Effector memory CD4-positive, alpha-beta T cell (primary cell): ENCODE measurements at places on chromosomes 7 and 10.

- no peaks in the 10 kb centered on the region for H3K27me3 ChIP-seq
- no peak overlapping the region for H3K27ac ChIP-seq
These were observed 214.1 kb downstream of the TMEM178B start for GRCh38 chr7:141287936-141288335.

GRCh38 chr7:30697719-30698460 lies 15.6 kb upstream of the CRHR2 start:
- no peak overlapping the region for H3K4me3 ChIP-seq
- H3K36me3 ChIP-seq: no peaks in the 10 kb centered on the region
- no peak overlapping the region for H3K27ac ChIP-seq
- no peak for DNase-seq

- no peaks in the 10 kb centered on the region for H3K4me1 ChIP-seq
- H3K36me3 ChIP-seq: no peaks in the 10 kb centered on the region
- no peak overlapping the region for H3K4me3 ChIP-seq
These were observed 19.4 kb upstream of the TMEM72 start for GRCh38 chr10:44891721-44892120.

DNA sequence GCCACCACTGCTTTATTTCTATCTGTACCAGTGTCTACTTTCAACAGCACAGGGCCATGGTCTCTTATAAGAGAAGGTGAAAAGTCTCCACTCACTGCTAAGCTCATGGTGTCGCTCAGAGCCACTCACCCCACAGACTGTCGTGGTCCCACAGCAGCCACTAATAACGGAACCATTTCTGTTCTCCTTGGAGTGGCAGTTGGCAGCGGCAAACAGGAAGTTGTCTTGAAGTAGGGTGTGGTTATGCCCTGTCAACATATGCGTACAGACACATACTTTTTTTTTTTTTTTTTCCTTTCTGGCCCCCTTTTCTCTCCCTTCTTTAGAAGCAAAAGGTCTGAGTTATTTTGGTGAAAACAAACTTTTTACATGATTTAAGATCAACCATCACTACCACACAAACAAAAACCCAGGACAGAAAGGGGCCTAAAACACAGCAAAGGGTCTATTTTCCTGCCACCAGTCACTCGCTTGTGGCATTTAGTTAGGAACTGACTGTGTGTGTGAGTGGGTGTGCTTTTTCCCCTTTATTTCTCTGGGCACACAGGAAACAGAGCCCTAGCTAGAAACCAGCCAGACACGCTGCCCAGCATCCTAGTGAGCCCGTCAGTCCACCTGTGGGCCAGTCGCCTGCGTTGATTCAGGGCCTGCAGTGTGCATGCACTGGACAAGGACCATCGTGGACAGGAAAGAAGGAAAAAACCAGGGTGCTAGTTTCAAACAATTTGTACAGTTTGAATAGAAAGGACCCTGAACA lies 96.7 kb upstream of the EFCAB10 start:
- peak overlapping the region; percentile 74 for H3K27ac ChIP-seq
- DNase-seq: peak; percentile 60
- peak overlapping the region; percentile 46 for H3K4me3 ChIP-seq
- no peaks in the 10 kb centered on the region for H3K27me3 ChIP-seq
- H3K36me3 ChIP-seq: no peaks in the 10 kb centered on the region
- H3K4me1 ChIP-seq: peaks cover 58% of the 10 kb centered on the region

- no peak for DNase-seq
- no peak overlapping the region for H3K27ac ChIP-seq
- no peaks in the 10 kb centered on the region for H3K4me1 ChIP-seq
- peaks cover 5% of the 10 kb centered on the region for H3K27me3 ChIP-seq
- no peaks in the 10 kb centered on the region for H3K36me3 ChIP-seq
- no peak overlapping the region for H3K4me3 ChIP-seq
These were observed 256.1 kb upstream of the C7orf33 start for GRCh38 chr7:148334441-148334956.

GRCh38 chr10:77940627-77941026 lies 14.1 kb upstream of the DLG5 start:
- H3K4me1 ChIP-seq: no peaks in the 10 kb centered on the region
- H3K36me3 ChIP-seq: no peaks in the 10 kb centered on the region
- H3K27me3 ChIP-seq: no peaks in the 10 kb centered on the region

GRCh38 chr10:49057231-49057880 lies 58.0 kb downstream of the VSTM4 start:
- H3K36me3 ChIP-seq: no peaks in the 10 kb centered on the region
- H3K4me3 ChIP-seq: no peak overlapping the region
- no peak overlapping the region for H3K27ac ChIP-seq
- no peaks in the 10 kb centered on the region for H3K27me3 ChIP-seq
- no peak for DNase-seq
- no peaks in the 10 kb centered on the region for H3K4me1 ChIP-seq

- no peak for DNase-seq
- no peaks in the 10 kb centered on the region for H3K36me3 ChIP-seq
- no peak overlapping the region for H3K4me3 ChIP-seq
These were observed 37.4 kb downstream of the MACROH2A2 start for GRCh38 chr10:70090013-70090412.

GRCh38 chr10:96830511-96831199 lies 1.4 kb upstream of the LCOR start:
- H3K4me3 ChIP-seq: no peak overlapping the region
- H3K36me3 ChIP-seq: no peaks in the 10 kb centered on the region
- peak overlapping the region; percentile 35 for H3K27ac ChIP-seq
- DNase-seq: peak; percentile 70
- peaks cover 15% of the 10 kb centered on the region for H3K4me1 ChIP-seq
- no peaks in the 10 kb centered on the region for H3K27me3 ChIP-seq

DNA sequence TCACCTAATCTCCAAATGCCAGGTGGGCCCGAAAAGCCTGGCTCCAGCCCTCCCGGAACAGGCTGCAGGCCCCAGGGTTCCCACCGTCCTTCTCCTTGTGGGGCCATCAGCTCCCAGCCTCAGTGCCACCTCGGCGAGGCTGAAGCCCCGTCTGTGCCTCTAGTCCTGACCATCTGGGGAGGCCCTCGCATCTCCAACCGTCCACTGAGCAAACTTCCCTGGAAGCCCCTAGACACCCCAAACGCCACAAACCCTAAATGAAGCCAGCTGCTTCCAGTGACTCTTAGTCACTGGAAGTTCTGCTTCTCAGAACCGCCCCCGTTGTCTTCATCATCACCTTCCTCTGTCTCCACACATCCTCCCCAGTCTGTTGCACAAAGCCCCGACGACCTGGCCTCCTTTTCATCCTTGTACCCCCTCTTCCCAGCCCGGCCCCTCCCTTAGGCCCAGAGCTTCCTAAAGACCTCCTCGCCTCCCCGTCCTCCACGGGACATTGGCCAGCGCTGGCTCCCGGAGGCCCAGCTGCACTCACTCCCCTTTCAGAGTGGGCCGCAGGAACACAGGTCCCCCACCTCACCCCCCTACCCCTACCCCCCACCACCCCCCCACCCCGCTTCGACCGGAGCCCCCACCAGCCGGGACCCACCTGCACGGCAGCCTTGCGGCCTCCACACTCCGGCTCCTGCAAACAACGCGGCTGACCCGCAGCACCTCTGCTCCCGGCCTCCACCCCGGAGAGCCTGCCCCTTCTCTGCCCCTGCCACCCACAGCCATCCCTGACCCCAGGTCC lies 1.1 kb upstream of the DIP2C start:
- peaks cover 6% of the 10 kb centered on the region for H3K27me3 ChIP-seq
- H3K4me3 ChIP-seq: no peak overlapping the region
- no peak for DNase-seq
- H3K27ac ChIP-seq: no peak overlapping the region

- H3K27me3 ChIP-seq: no peaks in the 10 kb centered on the region
- no peaks in the 10 kb centered on the region for H3K4me1 ChIP-seq
- DNase-seq: no peak
- H3K4me3 ChIP-seq: no peak overlapping the region
These were observed 72.4 kb downstream of the REEP3 start for GRCh38 chr10:63593576-63593975.

DNA sequence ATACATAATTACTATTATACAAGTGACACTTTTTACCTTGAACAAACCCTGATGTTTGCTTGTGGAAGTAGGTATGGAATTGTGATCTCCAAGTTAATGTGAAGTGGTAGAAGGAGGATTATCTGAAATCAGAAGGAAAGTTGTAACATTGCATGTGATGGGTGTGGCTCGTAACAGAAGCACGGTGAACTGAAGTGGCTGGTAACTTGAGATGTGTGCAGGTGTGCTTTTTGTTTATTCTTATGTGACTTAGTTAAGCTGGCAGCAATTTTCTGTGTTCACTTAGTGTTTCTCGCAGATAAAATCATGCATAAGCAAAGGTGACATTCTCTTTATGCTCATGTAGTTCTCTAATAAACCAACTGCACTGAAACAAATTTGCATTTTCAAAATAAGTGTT lies 82.3 kb downstream of the ZEB1 start:
- H3K4me1 ChIP-seq: no peaks in the 10 kb centered on the region
- no peak overlapping the region for H3K27ac ChIP-seq
- H3K4me3 ChIP-seq: no peak overlapping the region
- DNase-seq: no peak
- H3K36me3 ChIP-seq: no peaks in the 10 kb centered on the region

- H3K27me3 ChIP-seq: peaks cover 2% of the 10 kb centered on the region
- H3K4me3 ChIP-seq: no peak overlapping the region
- H3K4me1 ChIP-seq: no peaks in the 10 kb centered on the region
- no peaks in the 10 kb centered on the region for H3K36me3 ChIP-seq
- peak; percentile 11 for DNase-seq
These were observed 10.1 kb upstream of the BMPER start for GRCh38 chr7:33895025-33895804.

DNA sequence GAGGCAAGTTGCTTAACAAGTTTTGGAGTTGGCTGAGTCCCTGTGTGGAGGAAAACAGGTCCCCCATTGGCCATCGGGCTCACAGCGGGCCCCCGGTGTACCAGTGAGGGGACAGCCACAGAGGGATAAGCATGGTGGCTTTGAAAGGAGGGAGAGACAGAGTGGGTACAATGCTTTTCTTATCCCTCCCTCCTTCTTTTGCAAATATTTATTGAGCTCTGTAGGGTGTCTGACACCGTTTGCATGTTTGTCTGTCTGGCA lies 2.8 kb downstream of the HTRA1 start:
- no peak overlapping the region for H3K4me3 ChIP-seq
- no peaks in the 10 kb centered on the region for H3K36me3 ChIP-seq
- H3K4me1 ChIP-seq: peaks cover 18% of the 10 kb centered on the region
- no peak for DNase-seq

GRCh38 chr7:133941496-133941895 lies 185.6 kb upstream of the LRGUK start:
- H3K27ac ChIP-seq: no peak overlapping the region
- no peak for DNase-seq
- H3K36me3 ChIP-seq: peaks cover 6% of the 10 kb centered on the region
- no peaks in the 10 kb centered on the region for H3K27me3 ChIP-seq

DNA sequence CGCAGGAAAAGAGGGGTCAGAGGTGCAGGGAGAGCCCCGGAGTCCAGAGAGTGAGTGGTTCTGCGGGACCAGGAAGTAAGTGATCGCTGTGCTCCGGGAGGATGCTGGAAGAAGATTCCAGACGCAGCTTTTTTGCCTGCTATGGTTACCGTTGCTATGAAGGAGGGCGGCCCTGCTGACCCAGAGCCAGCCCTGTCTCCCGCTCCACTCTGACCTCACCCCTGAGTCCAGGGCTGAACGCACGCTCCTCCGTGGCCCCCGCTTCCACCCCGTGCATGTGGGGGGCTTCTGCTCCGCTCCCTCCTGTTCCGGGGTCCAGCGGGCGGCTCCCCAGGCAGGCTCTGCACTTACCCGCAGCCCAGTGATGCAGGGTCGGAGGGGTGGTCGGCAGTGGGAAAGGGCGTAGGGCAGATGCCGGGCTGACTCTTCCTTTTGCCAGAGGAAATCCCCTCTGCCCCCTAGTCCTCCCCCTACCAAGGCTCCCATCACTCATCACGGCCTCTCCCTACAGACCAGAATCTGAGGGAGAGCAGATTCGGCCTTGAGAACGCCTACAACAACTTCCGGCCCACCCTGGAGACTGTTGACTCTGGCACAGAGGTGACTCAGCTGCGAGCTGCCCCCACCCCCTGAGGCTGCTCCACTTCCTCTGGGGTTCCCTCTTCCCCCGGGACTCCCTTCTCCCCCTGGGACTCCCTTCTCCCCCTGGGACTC lies 2.7 kb upstream of the MUC17 start:
- peaks cover 5% of the 10 kb centered on the region for H3K4me1 ChIP-seq
- H3K36me3 ChIP-seq: no peaks in the 10 kb centered on the region
- DNase-seq: peak; percentile 38
- H3K4me3 ChIP-seq: peak overlapping the region; percentile 81
- H3K27me3 ChIP-seq: no peaks in the 10 kb centered on the region

GRCh38 chr7:111734954-111735660 lies 172.8 kb upstream of the IMMP2L start:
- no peaks in the 10 kb centered on the region for H3K4me1 ChIP-seq
- DNase-seq: no peak
- no peaks in the 10 kb centered on the region for H3K36me3 ChIP-seq
- no peak overlapping the region for H3K4me3 ChIP-seq

DNA sequence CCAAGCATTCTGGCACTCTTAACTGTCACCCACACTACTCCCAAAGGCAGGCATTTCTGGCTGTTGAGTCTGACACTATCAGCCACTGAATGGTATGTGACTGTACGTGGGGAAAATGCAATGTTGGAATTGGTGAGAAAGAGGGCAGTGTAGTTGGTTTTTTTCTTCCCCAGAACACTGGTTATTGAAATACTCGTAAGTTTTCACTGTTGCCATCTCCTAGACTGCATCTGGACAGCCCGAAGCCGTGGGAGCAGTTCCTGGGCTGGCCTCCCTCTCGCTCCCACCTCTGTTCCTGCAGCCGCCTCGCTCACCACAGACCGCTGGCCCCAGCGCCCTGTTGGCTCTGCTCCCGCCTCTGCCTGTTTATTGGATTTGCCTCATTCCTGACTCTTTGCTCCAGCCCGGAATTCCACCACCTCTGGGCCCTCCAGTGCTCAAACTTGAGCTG lies 5.7 kb downstream of the PLCE1 start:
- no peaks in the 10 kb centered on the region for H3K4me1 ChIP-seq
- H3K27ac ChIP-seq: no peak overlapping the region
- no peaks in the 10 kb centered on the region for H3K27me3 ChIP-seq
- H3K4me3 ChIP-seq: no peak overlapping the region
- DNase-seq: no peak

- H3K4me3 ChIP-seq: no peak overlapping the region
- no peaks in the 10 kb centered on the region for H3K27me3 ChIP-seq
- H3K36me3 ChIP-seq: no peaks in the 10 kb centered on the region
- H3K4me1 ChIP-seq: no peaks in the 10 kb centered on the region
These were observed 44.4 kb upstream of the TOMM7 start for GRCh38 chr7:22867003-22867402.

DNA sequence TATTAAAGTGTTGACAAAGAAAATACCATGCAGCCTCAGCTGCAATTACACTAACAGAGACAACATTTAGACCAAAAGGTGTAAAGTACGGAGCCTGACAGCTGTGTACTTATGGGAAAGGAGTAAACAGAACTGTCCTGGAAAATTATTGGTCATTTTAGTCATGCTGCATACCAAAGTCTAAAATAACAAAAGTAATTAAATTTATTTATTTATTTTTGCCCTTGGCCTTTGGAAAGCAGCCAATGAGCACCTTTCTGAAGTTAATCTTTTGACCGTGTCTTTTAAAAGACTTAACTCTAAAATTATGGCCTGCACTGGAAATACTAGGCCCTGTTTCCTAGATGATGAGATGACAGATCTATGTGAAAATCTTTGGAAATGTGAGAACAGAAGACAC lies 597.6 kb downstream of the NXPH1 start:
- H3K4me1 ChIP-seq: no peaks in the 10 kb centered on the region
- DNase-seq: no peak
- no peaks in the 10 kb centered on the region for H3K27me3 ChIP-seq
- H3K36me3 ChIP-seq: no peaks in the 10 kb centered on the region

- H3K36me3 ChIP-seq: no peaks in the 10 kb centered on the region
- H3K4me1 ChIP-seq: no peaks in the 10 kb centered on the region
- H3K27ac ChIP-seq: no peak overlapping the region
- H3K4me3 ChIP-seq: no peak overlapping the region
- DNase-seq: no peak
These were observed 183.8 kb downstream of the CAMK1D start for GRCh38 chr10:12533151-12533550.
